Lower leg skin (tissue), 4 donors: ENCODE measurements at places on chromosomes 16 and 17. TPM values are rescaled to one million over a fixed set of nuclear protein-coding genes. Genes with fewer than 3 reads are reported as not detected.

DNA sequence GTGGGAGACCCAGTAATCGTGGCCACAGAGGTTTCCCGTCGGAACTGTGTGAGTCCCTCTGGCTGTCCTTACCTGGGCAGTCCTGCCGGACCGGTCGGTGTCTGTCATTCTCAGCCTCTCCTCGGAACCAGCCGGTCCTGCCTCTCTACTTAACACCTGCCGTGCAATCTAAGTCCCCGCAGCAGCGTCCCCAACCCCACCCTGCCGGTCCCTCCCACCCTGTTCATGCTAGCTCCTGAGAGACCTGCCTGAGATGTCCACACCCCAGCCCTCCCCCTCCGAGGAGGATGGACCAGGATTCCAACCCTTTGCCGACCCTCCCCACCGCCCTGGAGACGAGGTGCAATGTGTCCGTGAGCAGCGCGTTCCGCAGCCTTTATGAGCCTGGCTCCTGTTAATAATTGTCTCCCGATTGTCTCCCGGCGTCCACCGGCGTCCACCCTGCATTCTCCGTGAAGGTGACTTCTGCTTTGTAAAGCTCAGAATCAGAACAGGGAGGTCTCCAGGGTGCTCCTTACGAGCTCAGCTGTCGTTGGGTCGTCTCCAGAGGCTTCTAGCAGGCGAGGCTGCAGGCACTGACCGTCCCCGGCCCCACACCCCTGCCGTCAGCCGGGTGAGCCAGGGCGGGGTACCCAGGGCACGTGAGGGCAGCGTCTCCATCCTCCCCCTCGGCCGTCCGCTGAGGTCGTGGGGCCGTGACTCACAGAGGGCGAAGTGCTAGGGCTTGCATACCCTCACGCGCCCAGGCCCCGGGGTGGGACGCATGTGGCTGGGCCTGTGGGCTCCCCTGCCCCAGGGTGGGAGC lies 10.1 kb downstream of the METRNL start:
- peak; percentile 65 for DNase-seq

DNA sequence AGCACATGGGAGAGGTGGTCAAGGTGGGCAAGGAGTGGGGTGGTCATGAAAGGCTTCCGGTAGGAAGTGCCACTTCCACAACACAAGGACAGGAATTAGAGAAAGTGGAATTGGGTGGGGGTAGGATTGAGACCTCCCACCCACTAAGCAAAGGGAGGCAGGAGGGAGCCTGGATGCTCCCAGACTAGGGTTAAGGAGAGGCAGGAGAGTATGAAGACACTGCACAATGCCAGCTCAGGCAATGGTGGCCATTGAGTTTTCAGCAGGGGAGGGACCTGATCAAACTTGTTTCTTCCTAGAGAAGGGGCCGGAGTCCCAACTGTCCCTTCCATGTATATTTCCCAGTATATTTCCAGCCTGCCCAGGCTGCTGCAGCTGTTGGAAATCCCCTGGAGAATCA lies 3.1 kb upstream of the RAB11FIP4 start:
- DNase-seq = no peak

KCNH4 gene
- not detected for total RNA-seq

DNA sequence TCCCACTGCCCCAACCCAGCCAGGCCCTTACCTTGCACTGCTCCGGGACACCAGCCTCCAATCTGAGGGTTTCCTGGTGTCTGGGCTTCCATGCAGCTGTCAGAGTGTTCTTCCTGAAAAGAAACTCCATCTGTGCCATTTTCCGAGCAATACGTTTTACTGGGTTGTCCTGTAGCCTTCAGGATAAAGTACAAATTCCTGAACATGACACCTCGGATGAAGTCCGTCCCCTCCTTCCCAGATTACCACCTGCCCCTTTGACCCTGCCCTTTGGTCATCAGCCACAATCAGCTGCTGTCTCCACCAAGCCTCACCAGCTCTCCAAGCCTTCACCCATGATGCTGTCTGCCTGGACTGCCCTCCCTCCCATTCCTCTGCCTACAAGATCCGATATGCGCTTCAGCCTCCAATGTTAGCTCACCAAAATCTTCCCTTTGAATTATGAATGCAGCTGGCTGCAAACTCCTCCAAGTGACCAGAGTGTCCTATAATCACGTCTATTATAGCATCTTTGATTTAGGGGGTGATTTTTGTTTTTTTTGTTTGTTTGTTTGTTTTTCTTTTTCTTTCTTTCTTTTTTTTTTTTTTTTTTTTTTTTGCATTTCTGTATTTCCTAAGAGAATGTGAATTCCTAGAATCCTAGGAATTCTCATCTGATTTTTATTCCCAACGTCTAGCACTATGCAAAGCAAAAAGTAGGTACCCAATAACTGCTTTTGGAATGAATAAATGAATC lies 60.6 kb upstream of the KIFC3 start:
- no peak for DNase-seq

ADAD2 gene
- not detected for total RNA-seq

MGRN1 gene
- total RNA-seq = 53.4 TPM

DNA sequence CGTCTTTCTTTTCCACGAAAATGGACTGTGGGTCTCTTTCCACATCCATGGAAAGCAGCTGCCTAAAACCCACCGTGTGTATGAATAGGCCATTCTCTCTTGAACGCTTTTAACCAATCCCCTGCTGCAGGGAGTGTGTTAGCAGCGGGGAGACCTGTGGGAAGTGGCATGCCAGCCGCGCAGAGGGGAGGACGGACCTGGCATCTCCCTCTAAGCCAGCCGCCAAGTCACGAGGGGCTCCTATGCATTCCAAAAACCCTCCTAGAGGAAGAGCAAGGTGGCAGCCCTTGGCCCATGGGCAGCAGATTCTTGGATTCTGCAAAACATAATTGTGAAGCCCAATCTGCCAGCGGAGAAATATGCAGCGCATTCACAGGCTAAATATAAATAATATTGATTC lies 15.4 kb downstream of the RBFOX3 start:
- no peak for DNase-seq

DNA sequence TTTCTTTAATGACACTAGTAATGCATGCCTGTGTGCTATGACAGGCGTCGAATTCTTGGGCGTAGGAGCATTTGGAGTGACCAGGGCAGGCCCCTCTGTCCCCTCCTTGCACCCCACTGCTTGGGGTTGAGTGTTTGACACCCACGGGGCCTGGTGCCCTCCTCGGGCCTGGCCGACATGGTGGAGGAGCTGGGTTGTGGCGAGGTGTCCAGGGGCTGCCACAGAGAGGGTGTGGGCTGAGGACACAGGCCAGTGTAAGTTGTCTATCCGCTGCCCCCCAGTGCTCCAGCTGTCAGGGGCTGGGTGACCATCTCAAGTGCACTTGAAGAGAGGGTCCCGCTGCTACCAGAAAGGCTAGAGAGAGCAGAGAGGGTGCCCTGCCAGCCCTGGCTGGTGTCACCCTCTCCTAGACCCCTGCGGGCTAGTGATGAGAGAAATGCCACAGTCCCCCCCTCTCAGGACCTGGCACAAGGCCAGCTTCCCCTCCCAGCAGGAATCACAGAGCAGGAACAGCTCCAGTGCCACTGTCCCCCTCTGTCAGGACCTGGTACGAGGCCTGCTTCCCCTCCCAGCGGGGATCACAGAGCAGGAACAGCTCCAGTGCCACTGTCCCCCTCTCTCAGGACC lies 30.5 kb downstream of the MGRN1 start:
- no peak for DNase-seq

- no peak for DNase-seq
These were observed 77.5 kb downstream of the USP32 start for GRCh38 chr17:60314423-60314822.

FAM83G gene
- 298 TPM for total RNA-seq

- no peak for DNase-seq
These were observed 2.4 kb downstream of the MYH10 start for GRCh38 chr17:8628172-8628571.

DNA sequence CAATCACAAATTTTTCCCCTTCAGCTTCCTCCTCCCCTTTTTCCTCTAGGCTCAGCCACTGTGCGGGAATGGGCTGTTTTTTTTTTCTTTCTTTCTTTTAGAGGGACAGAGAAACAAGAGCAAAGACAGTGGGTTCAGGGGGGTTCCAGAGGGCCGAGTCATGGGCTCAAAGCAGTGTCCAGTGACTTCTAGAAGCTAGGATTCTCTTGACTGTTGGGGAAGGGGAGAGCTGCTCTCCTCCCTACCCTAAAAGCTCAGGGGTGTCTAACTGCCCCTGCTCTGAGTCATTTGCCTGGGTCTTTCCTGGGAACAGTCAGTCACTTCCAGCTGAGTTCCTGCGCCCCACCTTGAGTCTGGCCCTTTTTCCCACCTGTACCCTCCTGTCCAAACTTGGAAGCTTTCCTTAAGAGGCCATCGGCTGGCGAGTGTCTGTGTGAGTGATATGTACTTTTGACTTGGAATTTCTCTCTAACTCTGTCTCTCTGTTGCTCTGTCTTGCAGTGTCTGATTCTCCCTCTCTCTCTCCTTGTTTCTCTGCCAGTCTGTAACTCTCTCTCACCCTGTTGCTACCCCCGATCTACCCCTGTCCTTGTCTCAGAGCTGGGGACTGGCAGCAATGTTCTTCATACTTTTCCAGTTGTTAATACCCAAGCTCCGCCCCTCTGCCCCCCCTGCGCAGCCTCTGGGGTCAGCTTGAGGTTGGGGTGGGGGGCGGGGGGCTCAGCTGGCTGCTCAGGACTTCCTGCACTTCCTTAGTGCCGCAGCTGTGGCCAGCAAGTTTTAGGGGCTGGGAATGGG lies 2.4 kb downstream of the THRA start:
- DNase-seq = no peak

GRCh38 chr17:50640686-50641351 lies 6.1 kb downstream of the ABCC3 start:
- DNase-seq = no peak

GRCh38 chr17:77666881-77667395 lies 291.6 kb upstream of the TNRC6C start:
- DNase-seq = no peak

GRCh38 chr17:75783069-75783783 lies 1.4 kb upstream of the UNK start:
- no peak for DNase-seq

- DNase-seq = no peak
These were observed 4.9 kb downstream of the FOXC2 start for GRCh38 chr16:86571530-86571915.

RRAD gene
- 5.9 TPM for total RNA-seq

GRCh38 chr17:66313995-66314659 lies 11.7 kb downstream of the PRKCA start:
- no peak for DNase-seq

FOXN1 gene
- 65.0 TPM for total RNA-seq

CCL7 gene
- not detected for total RNA-seq

HBZ gene
- total RNA-seq = not detected

DNA sequence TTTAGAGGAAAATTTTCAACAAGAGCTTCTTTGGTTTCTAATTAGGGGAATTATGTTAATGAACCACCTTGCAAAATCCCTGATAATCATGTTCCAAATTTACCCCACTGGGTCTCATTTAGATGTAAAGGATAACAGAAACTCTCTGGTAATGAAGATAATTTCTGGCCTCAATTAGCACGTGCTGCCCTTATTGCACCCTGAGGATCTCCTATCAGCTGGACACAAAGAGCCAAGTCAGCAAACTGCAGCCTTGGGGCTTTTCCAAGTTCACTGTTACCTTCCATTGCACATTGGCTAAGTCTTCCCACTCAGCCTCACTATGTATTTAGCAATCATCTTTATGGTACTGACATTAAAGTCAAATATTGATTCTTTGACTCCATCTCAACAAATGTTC lies 78.1 kb downstream of the GP2 start:
- DNase-seq = no peak

- DNase-seq = no peak
These were observed 20.1 kb downstream of the PMP22 start for GRCh38 chr17:15245054-15245453.

GRCh38 chr16:46932802-46933201 lies 40.7 kb downstream of the DNAJA2 start:
- DNase-seq = no peak

DNA sequence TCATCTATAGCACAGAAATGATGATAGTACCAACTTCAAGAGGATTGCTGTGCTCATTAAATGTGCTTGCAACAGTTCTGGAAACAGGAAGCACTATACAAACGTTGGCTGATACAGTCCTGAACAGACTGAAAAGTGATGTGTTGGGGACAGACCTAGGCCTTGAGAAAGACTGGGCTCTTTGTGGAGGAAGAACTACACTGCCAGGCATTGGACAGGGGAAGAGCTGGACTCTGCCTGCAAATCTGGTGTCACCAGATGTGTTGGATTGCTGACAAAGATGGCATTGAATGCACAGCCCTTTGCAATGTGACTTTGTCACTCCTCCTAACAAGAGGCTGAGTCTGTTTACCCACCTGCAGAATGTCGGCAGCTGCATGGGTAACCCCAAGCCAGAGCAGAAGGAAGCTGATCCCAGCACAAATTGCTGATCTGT lies 12.4 kb upstream of the ST6GALNAC2 start:
- DNase-seq = no peak

TBC1D28 gene
- not detected for total RNA-seq

NDEL1 gene
- 129 TPM for total RNA-seq

GRCh38 chr17:50027881-50028735 lies 27.8 kb upstream of the ITGA3 start:
- DNase-seq = peak; percentile 55

- DNase-seq = no peak
These were observed 283.7 kb downstream of the CPPED1 start for GRCh38 chr16:12519986-12520385.

DNA sequence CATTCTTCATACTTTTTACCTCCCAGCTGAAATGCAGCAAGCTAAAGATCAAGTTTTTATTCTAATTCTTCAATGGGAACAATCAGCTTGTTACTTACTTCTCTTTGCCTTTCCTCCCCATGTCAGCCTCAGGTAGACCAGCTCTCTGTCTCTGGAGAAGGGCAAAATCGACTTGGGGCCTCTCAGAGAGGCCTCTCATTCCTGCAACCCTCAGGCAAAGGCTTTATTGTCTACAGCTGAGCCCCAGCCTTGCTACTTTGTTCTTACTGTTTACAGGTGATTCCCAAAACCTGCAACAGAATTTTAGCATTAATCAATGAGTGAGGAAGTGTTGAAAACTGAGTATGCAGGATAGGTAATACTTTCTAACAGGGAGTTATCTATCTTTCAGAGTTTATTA lies 148.6 kb downstream of the KIF2B start:
- no peak for DNase-seq

DNA sequence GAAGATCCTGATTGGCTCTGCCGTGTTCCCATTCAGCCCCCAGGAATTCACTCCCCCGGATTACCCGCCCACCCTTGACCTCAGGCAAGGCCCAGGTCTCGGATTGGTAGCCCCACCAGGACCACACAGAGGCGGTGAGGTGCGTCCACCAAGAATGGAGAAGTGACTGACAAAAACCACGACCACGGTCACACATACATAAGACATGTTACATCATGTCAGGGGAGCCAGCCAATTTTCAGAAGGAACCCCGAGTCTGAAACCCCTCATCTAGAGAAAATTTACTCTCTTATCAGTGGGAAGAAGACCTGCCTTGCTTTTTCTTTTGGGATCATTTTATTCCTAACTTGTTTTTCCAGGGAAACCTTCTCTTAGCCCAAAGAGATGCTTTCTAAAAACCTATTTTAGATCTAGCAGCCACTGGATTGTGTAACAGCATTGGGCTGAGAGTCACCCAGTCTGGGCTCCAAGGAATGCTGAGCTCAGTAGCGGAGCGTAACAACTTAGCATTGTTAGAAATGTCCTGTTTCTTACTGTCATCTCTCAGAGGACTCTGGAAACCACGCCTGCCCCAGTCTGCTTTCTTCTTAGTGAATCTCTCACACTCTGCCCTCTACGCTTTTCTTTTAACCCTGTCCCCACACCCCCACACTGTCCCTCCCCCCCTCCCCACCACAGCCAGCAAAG lies 164.1 kb downstream of the CMIP start:
- DNase-seq = peak; percentile 86

GRCh38 chr17:64240261-64240740 lies 22.8 kb downstream of the TEX2 start:
- no peak for DNase-seq

- no peak for DNase-seq
These were observed 20.4 kb upstream of the CDYL2 start for GRCh38 chr16:80824623-80825364.

TLCD1 gene
- 33.6 TPM for total RNA-seq
